ENCODE measurements at places on chromosomes 2 and 18.

- DNase-seq, result no peak
Measured at GRCh38 chr2:230471074-230471473, 55.1 kb downstream of the SP100 start.

DNA sequence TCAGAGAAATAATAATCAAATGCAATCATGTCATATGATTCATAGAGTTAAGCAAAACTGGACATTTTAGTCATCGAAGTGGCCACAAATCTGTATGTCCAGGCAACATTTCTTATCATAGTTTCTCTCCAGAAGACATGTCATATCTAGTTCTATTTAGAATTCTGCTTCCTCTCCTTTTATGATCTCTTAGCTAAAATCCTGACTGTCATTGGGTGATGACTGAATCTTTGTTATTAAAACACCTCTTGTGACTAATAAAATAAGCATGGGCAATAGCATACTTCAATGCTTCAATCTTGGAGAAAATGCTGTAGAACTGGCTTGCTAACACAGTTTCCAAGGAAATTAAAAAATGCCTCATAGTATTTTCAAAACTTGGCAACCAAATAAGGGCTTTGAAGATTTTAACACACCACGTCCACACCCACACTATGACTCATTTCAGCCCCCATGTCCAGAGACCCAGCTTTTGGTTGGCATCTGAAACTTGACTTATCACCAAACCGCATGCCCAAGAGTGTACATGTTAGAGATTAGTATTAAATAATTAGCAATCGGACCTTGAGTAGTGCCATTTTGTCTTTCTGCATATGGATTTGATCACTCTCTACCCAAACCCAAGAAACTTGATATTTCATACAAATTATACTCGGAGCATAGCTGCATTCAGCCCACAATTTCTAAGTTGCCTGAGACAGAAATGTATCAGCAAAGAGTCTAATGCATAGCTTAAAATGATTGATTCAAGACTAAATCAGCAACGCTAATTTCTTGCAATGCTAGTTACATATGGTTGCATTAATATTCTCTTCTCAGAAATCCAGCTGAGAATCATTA lies 106.5 kb upstream of the ETAA1 start:
- peak; percentile 79 for DNase-seq

- no peak for DNase-seq
Measured at GRCh38 chr2:207503234-207503633, 26.5 kb upstream of the CREB1 start.

GRCh38 chr2:172207911-172208310 lies 105.2 kb upstream of the DLX2 start:
- DNase-seq, result no peak

DNA sequence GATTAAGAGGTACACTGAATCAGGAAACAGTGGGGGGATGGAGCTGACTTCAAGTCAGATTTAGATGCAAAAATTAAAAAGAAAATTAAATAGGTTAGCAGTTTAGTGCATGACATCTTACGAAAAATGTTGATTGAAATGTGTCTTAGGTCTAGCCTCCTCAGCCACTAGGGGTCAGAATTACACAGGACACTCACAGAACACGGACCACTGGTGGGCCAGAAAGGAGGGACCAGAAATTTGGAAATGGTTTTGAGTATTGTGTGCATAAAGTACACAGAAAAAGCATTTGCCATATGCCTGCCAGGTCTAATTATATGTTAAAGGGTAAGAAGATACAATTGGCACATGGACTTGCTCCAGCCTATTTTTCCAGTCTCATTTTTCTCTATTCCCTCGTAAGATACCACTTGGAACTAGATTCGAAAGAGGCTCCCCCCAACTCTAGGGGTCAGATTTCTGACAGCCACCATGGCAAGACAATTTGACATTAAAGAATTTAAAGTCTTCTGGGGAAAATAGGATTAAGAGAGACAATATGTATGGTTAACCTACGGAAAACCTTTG lies 550.2 kb upstream of the SETBP1 start:
- no peak for DNase-seq

GRCh38 chr2:100067784-100068183 lies 74.6 kb downstream of the AFF3 start:
- no peak for DNase-seq

GRCh38 chr2:227891673-227892072 lies 20.2 kb downstream of the DAW1 start:
- DNase-seq, result no peak

- peak; percentile 24 for DNase-seq
Measured at GRCh38 chr2:180012523-180012922, 5.4 kb upstream of the CWC22 start.

- DNase-seq, result no peak
Measured at GRCh38 chr2:72431737-72432136, 284.1 kb upstream of the CYP26B1 start.

- no peak for DNase-seq
Measured at GRCh38 chr2:182971820-182972547, 66.3 kb downstream of the NCKAP1 start.

- DNase-seq, result peak; percentile 20
Measured at GRCh38 chr18:24704946-24705630, 244.7 kb downstream of the HRH4 start.

GRCh38 chr18:51300912-51301311 lies 103.4 kb upstream of the MEX3C start:
- DNase-seq, result no peak

- no peak for DNase-seq
Measured at GRCh38 chr2:11013196-11013595, 101.5 kb downstream of the KCNF1 start.

- peak; percentile 3 for DNase-seq
Measured at GRCh38 chr2:190408538-190409271, 550 bp downstream of the MFSD6 start.

DNA sequence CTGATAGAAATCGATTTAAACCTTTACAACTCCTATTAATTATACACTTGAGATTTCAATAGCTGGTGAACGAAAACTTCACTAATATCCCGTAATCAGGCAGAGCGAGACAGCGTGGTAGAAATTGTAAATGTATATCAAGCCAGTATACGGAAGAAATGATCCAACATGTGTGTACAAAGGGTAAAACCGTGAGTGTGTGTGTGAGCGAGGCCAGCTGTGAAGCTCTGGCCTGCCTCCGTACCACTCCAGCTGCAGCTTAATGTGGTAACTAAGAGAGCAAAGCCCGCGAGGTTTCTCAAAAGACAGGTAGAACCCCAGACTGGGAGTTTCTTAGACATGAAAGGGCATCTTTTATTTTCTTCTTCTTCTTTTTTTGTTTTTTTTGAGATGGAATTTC lies 52.3 kb upstream of the ZNF516 start:
- no peak for DNase-seq

DNA sequence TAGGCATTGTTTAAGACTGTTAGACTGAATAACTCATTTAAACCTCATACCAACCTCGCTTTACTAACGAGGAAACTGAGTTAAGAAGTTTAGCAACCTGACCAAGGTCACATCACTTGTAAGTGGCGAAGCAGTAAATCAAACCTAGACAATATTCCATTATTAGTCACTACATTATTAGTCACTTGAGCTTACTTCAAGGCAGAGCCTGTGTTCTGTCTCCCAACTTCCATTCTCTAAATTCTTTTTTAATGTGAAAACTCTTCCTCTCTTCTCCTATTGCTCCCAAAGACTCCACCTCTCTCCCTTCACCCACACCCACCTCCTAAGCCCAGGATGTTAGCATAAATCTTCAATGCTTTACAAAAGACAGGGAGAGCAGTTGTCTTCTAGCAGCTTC lies 156.5 kb downstream of the ARL6IP6 start:
- no peak for DNase-seq

DNA sequence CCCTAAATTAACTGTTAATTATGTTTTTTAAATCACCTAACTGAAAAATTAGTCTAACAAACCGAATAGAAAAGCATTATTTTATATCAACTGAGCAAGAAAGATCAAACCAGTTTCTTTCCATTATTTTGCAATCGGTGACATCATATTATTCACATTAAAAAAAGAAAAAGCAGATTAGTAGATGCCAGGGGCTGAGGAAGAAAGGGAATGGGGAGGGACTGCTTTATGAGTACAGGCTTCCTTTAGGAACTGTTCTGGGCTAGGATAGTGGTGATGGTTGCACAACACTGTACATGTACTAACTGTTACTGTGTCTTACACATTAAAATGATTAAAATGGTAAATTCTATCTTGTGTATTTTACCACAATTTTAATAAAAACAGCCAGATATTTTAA lies 59.3 kb downstream of the COBLL1 start:
- no peak for DNase-seq

- no peak for DNase-seq
Measured at GRCh38 chr18:71450257-71450656, 1093.9 kb downstream of the CBLN2 start.
